Skin of body (tissue), 3 donors: ENCODE measurements at places on chromosomes 1 and 21. TPM values are rescaled to one million over a fixed set of nuclear protein-coding genes. Genes with fewer than 3 reads are reported as not detected.

Gene CASP9
- total RNA-seq = 5.1 TPM

GRCh38 chr1:152783095-152783494 is 3.0 kb upstream of the LCE1E start:
- DNase-seq = no peak

- no peak for DNase-seq
Observed at GRCh38 chr1:43532716-43533115, 2.0 kb downstream of the PTPRF start.

Gene CASQ2
- 67.2 TPM for total RNA-seq

Gene TP73
- 2.1 TPM for total RNA-seq
